ENCODE measurements at places on chromosomes 3 and 15.

DNA sequence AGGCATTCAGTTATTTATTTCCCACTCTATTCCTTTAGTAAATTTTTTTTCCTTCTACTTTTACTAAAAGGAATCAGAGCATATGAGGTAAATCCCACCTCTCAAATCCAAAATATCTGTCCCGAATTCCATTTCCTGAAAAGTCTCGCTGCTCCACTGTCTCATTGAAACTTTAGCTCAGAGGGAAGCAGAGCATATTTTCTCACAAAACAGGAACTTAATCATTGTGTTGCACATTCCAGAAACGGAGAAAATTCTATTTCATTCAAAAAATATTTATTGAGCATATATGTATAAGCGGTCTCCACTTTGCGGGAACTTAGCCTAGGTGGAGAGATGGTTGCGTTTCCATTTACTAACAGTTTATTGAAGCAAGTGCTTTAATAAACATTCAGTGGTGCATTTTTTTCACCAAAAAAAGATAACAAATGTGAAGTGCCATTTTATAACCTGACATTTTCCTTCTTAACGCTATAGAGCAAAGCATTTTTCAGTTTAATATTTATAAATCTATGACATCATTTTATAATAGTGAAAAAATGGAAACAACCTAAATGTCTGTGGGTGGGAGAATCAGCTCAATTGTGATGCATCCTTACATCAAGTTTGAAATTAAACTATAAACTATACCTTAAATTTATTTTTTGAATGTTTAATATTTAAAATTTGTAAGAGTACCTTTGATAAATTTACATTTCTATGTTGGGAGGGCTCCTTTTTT, 67.2 kb upstream of the CSTA start:
- no peak for DNase-seq

DNA sequence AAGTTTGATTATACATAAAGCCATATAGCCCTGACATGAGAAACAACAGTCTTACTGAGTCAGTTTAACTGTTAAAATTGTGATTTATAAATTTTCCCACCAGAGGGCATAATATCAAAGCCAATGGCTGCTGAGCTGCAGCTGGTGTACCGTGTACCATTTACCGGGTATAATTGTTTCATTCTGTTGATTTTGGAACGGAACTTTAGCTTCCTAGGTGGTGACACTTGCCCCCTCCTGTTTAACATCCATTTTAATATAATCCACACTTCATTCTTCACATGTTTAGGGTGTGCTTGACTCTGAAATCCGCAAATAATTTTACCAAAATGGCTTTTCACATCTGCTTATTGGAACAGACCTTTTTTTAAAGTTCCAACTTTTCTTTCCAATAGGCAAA, 72.8 kb downstream of the SLC9A9 start:
- DNase-seq, result no peak

DNA sequence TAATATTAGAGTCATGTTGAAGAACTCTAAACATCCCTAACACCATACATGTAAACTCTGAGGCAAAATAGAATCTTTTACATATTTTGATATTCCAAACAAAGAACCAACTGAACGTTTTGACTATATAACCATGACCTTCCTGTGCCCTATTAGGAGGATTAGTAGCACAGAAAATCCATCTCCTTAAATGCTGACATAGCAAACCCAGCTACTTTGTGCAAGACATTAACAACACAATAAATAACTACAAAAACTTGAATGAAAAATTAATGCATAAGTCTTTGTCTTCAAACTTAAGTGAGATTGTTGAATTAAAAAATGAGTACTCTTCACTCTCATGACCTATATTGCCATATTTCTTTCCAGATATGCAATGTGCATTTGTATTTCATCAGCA, 450.0 kb upstream of the PDZRN3 start:
- DNase-seq, result no peak

DNA sequence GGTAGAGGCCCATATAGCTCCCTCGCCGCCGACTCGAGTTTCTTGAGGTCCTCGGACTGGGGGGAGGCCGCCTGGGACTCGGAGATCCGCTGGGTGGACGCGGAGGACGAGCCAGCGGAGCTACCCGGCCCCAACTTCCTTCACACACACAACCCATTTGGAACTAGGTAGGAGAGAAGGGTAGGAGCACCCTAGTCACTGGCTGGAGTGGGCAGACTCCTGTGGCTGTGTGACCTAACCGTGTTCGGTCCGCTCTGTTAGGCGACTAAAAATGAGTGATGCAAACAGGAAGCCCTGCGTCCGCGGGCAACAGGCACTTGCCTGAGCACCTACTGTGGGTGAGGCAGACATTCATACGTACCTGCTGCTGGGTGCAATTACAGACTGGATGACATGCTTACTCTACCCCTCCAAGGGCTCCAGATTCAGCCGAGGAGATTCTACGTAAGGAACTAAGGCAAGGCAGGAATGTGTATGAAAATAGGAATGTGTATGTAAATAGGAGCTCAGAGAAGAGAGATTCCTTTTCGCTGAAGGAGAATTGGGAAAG, 4.6 kb upstream of the SIN3A start:
- peak; percentile 70 for DNase-seq

DNA sequence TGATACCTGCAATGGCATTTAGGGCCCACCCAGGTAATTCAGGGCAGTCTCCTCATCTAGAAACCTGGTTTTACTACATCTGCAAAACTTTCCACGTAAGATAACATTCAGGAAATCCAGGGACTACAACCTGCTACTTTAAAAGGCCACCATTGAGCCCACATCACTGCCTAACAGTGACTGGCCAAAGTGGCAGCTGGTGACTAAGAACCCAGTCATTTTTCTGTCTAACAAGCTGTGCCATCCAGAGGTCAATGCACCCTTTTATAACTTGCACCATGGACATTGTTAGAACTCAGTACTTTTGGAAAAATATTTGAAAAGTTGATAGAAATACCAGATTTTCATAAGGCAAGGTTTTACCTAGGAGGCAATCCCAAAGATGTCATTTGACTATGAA, 492.4 kb downstream of the OTOL1 start:
- no peak for DNase-seq

- no peak for DNase-seq
These were observed 5.4 kb downstream of the CRYGS start for GRCh38 chr3:186538779-186539178.

- DNase-seq, result no peak
These were observed 53.8 kb upstream of the CADM2 start for GRCh38 chr3:84904816-84905555.

DNA sequence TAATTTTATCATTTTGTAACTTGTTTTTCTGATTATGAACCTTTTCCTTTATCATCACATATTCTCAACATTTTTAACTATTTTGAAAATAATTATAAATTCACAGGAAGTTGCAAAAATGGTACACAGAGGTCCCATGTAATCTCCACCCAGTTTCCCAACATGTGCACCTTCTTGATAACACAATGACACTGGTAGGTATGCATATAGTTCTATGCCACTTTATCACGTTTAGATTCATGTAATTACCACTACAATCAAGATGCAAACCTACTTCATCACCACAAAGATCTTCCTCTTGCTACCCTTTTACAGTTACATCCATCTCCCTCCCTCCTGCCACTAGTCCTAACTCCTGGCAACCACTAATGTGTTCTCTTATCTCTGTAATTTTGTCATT, 413.9 kb downstream of the SHQ1 start:
- DNase-seq, result no peak

- no peak for DNase-seq
These were observed 27.6 kb downstream of the LRIG1 start for GRCh38 chr3:66473181-66473580.

DNA sequence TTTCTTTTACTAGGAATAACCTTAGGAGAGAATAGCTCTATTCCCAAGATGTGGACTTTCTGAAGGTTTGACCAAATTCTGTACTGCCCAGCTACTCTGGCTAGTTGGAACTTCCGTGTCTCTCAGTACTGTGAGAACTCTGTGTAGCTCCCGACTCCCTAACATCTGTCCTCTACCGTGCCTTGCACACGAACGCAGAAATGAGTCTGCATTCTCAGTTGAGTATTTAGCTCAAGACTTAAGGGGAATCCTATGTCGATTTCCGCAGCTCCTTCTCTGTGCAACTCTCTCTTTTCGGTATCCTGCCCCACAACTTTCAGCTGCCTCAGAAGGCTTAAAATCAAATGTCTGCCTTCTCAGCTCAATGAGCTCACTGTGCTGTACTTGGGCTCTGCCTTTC, 86.7 kb upstream of the EPHB3 start:
- DNase-seq, result no peak

- DNase-seq, result no peak
These were observed 9.8 kb downstream of the DPH3 start for GRCh38 chr3:16254916-16255315.

Measured in stimulated activated CD4-positive, alpha-beta T cell treated with anti-CD3 and anti-CD28 coated beads, Interleukin-1b, Interleukin-23, amount 100 ng/mL, for 48 hours (primary cell).